ENCODE measurements at places on chromosomes 3 and 15.

DNA sequence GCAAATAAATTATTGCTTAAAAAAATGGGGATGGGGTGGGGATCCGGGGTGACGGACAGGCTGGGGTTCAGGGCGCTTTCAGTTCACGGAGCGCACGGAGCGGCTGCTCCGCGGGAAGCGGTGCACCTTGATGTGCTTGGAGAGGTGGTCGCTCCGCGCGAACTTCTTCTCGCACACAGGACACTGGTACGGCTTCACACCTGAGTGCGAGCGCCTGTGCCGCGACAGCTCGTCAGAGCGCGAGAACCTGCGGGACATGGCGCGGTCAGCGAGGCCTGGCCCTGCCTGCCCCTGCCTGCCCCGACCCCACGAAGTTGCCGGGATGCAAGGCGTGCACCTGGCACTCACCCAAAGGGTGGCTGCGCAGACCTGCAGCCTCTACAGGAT lies 13.6 kb downstream of the KLF15 start:
- no peak for DNase-seq

DNA sequence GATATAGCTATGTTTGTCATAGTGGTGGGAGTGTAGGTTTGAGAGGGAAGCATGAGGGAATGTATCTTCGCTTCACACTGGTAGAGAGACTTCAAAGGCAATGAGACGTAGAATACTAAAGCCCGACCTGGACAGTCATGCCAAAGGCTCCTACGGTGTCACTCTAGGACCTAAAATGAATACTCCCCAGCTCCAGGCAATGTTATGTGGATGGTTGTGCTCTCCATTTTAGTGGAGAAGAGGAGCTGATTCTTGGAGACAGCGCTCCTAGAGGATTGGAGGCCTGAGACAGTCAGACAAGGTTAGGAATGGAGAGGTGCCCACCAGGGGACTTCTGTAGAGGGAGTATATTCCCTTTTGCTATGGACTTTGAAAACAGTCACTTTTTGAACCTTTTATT lies 260.1 kb downstream of the MEX3B start:
- no peak for DNase-seq

- no peak for DNase-seq
Measured at GRCh38 chr15:39365161-39365560, 215.7 kb upstream of the THBS1 start.

GRCh38 chr3:146912241-146913015 lies 307.3 kb upstream of the PLSCR5 start:
- no peak for DNase-seq

DNA sequence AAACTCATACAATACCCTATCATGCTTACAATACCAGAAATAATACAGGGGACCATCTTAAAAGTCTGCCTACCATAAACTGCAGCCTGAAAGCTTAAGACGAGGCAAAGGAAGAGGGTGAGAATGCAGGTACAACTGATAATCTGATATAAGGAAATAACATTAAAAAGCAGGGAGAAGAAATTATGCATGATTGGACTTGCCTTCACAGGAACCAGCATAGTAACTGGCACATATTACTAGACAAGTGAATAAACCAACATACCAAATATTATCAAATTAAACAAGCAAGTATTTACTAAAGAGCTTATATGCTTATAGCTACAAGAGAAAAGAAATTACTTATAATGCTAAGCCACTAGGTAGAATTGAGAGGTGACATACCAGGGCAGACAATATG lies 18.7 kb downstream of the ANKRD28 start:
- no peak for DNase-seq

GRCh38 chr15:44489464-44489863 lies 47.5 kb upstream of the EIF3J start:
- no peak for DNase-seq

Measured in activated T-cell treated with anti-CD3 and anti-CD28 coated beads for 4 hours (primary cell).